ENCODE measurements at places on chromosomes 5 and 9.

DNA sequence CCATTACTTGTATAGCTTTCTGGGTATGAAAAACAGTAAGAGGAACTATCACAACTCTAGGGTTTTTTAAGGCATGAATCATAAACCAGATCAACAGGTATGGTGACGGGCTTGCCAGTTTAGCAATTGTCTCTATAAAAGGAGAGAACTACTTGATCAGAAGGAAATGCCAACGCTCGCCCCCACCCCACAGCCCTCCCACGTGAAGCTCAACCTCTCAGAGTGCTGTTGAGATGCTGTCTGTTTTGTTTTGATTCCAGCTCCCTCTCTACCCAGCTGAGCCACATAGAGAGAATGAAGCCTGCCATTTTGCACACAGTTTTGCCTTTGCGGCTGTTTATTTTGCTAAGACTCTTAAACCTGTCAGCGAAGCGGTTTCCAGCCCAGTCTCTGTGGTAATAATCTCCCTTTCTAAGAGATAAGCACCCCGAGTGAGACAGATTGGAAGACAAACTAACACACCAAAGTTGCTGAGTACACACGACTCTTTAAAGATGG is 257.9 kb upstream of the ANKRD55 start:
- no peak for DNase-seq

DNA sequence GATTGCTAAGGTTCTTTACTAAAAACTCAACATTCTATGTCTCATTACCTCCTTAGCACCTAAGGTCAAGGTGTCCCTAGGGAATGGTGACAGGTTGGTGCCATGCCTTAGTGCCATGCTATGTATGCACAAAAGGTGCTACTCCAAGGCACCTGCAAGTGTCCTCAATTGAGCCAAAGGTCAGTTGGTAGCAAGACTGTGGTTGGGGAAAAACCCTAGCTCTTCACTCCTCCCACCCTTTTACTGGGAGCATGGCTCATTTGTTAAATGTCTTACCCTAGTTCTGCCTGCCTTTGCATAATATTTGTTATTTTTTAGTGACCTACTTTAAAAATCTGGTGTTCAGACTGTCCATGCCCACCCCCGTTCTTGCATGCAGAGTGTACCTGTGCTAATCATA is 17.0 kb downstream of the ACO1 start:
- no peak for DNase-seq

- no peak for DNase-seq
Observed at GRCh38 chr9:35232867-35233544, 71.2 kb downstream of the UNC13B start.

DNA sequence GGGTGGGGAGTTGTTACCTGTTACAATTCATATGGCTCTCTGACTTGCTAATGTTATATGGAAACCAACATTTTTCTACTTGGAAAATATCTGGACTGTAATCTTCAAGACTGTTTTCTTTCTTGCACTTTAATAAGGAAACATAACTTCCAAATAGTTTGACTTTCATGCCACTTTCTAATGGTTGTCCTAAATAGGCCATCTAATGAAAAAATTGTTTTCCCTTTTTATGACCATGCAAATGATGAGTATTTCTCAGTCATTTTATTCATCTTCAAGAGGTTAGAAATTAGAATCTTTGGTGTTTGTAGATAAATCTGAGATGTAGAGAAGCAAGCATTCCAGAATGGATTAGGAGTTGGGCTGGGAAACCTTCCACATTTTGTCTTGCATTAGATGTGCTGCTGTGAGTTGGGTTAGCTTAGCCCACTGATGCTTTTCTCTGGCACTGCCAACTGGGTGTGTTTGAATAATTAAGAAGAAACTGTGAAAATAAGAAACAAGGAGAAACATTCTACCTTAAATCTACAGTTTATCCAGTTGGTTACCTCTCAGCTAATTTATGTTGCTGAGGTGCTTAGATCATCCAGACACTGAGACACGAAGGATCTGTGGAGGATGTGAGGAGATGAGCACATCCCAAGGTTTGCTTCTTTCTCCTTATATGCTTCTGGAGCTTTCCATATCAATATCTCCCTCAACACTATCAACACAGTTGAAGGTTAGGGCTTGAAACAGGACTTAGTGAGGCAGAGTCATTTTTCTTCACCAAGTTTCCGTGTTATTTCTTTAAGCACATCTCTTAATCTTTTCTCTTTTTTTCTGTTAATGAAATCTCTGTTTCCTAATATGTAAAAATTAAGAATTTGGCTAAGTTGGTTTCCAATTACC is 2.7 kb downstream of the RASGRF2 start:
- DNase-seq: no peak

All from T-helper 22 cell (primary cell).